Stimulated activated CD4-positive, alpha-beta T cell treated with anti-CD3 and anti-CD28 coated beads, Interleukin-1b, Interleukin-23, amount 100 ng/mL, for 1 hour (primary cell): ENCODE measurements at places on chromosomes 1 and 21.

- DNase-seq = no peak
These were observed 21.8 kb downstream of the ADORA1 start for GRCh38 chr1:203149188-203149840.

DNA sequence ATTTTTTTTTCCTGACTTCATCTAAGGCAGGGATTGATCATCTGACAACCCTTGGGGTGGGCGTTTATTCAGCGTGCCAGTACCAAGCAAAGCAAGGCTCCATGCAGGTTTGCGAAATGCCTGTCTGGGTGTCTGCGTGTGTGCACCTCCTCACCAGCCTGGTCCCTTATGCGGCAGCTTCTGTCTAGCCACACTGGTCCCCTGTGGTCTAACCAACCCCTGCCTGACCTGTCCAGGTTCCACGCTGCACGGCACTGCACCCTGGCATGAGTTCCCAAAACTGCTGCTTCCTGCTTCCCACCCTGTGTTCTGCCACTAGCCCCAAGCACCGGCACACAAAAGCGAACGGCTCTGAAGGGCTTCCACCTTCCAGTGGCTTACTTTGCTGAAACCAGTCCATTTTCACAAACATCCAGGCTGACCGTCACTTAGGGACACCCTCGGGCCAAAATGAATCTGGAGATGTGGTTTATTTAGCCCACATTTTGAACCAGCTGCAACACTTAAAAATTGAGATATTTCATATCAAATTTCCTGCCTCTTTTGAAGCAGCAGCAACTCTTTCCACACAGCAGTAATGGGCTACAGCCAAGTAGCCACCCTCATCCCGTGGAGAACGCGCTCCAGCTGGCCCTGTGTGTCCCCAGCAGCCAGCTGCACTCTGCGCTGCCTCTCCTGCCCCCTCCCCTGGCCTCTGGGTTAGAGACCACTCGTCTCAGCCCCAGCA is 55.7 kb downstream of the HLCS start:
- no peak for DNase-seq

DNA sequence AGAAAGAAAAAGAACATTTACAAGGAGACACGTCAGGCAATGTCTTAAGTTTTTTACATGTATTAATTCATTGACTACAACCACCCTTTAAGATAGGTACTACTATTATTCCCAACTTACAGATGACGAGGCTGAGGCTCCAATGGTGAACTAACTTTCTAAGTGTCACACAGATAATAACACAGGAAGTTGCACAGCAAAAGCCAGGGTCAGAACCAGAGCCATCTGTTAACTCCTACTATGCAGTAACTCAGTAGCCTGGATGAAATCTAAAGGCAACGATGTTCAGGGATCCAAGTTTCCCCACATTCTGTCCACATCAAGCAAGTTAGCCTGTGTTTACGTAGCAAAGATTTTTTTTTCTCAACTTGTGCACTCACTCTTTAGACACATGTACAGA is 371.7 kb downstream of the PTPRC start:
- no peak for DNase-seq

DNA sequence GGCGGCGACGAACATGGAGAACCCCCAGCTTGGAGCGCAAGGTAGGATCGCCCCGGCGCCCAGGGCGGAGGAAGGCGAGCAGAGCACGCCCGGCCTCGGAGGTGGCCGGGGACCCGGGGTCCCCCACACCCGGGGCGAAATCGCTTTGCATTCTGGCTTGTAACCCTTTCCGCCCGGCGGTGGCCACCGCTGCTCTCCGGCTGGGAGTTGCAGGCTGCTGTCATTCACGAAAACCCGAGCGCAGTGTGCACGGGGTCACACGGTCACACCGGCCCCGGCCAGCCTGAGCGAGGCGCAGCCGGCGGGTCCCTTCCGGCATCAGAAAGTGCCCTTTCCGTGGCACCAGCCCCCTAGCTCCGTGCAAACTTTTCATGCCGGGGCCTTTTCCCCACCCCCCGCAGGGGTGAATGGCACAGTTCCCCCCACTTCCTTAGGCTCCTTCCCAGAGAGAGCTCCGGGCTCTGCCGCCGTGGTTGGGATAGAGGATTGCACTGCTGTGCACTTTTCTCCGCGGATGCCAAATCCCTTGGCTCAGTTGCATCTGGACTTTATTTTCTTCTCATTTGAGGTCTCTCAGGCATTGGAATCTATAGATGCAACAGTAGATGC is 802 bp downstream of the KAZN start:
- DNase-seq = no peak

GRCh38 chr1:156384007-156384406 is 15.0 kb downstream of the RHBG start:
- no peak for DNase-seq

DNA sequence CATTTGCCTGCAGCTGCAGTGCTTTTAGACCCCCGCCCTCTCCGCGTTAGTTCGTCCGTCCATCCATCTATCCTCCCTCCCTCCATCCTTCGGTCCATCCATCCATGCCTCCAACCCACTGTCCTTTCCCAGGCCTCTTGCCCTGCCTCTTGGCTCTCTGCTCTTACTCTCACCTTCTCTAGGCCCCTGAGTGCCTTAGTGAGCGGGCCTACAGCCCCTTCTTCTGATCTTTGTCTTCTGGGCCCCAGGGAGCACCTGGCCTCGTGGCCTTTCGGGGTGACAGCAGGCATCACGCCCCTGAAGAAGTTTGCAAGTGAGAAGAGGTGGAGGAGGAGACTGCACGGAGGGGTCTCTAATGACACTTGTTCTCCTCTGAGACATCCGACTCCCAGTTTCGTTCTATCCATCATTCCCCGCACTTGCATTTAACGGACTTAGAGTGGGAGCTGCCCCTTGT is 842 bp downstream of the ATXN7L2 start:
- no peak for DNase-seq

DNA sequence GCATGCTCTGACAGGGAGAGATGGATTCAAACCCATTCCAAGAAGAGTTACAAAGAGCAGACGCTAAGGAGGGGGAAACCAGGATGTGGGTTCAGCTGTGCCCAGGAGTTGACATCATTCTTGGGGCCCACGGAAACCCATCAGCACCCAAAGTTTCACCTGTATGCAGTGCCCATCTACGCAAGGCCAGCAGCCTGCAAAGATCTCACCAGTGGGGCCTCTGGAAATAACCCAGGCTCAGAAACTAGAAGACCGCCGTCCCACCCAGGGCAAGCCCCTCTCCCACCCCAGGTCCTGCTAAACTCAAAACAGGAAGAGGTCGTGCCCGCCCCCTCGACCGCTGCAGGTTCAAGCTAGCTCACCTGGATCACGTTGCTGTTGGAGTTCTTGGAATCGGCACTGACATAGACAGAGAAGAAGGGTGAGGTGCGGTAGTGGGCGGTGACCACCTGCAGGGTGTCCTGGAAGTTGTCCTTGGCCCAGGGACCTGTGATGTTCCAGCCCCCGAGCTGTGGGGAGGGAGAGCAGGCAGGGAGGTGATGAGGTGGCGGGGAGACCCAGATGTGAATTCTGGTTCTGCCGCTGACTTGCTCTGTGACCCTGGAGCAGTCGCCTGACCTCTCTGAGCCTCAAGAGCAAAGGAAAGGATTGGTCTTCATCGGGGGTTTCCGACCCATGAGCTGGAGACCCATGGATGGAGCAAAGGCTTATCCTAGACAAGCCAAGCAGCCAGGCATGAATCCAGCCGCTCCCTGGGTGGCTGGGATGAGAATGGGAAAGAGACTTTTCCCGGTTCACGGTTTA is 31.7 kb downstream of the ECE1 start:
- no peak for DNase-seq

- no peak for DNase-seq
These were observed at the start of gene DIO1 for GRCh38 chr1:53893999-53894636. TSS of gene DIO1 (plus strand) at chr1:53894187. CDS start at chr1:53894211, 24 bp downstream.

- no peak for DNase-seq
These were observed 3.4 kb upstream of the MARCKSL1 start for GRCh38 chr1:32339363-32339978.

GRCh38 chr1:111212634-111213335 is 12.3 kb upstream of the DENND2D start:
- no peak for DNase-seq

- no peak for DNase-seq
These were observed 384.9 kb downstream of the HLX start for GRCh38 chr1:221263831-221264767.

DNA sequence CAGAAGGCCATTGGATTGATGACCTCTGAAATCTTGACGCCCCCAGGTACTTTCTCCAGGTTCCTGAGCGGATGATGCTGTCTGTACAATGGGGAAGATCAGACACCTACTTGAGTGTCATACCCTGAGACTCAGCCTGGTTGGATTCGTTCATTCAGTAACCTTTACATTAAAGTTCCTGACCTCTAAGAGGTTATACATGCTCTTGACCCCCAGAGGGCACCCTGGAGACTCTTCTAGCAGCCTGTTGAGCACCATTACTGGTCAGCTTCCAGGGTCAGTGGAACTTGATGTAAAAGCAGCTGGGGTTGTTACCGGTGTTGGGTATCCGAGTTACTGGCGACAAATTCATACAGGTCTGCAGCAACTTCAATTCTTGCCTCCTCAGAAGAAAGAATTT is 114.3 kb upstream of the ZNF678 start:
- DNase-seq = no peak

DNA sequence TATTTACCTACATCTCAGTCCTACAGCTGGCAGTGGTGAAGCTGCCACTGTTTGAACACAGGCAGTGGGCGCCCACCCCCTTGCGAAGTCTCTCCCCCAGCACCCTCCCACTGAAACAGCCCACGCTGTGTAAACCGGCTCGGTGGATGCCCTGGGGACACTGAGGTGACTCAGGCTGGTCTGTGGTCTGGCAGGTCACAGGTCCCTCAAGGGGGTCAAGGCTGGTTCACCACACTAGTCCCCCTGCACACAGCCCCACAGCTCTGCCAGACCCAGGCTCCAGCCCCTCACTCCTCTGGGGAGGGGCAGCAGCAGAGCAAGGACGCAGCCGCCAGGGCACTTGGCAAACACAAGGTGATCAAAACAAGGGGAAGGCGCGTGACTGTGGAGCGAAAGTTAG is 7.6 kb downstream of the CHD5 start:
- no peak for DNase-seq

DNA sequence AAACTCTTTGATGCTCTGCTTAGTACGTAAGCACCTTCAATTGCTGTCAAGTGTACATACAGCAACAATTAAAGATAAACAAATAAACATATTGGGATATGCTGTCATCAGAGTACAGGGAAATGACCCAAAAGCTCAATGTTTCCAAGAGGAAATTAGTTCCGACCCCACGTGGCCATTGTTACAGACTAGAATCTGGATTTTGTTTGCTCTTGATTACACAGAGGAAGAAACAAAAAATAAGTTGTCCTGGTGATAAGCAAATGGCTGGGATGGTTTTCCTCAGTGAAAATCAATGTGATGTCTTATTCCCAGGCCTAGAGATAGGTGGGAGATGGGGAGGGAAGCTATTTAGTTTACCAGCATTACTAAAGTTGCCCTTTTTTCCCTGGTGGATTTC is 113.0 kb upstream of the UBE2U start:
- no peak for DNase-seq

DNA sequence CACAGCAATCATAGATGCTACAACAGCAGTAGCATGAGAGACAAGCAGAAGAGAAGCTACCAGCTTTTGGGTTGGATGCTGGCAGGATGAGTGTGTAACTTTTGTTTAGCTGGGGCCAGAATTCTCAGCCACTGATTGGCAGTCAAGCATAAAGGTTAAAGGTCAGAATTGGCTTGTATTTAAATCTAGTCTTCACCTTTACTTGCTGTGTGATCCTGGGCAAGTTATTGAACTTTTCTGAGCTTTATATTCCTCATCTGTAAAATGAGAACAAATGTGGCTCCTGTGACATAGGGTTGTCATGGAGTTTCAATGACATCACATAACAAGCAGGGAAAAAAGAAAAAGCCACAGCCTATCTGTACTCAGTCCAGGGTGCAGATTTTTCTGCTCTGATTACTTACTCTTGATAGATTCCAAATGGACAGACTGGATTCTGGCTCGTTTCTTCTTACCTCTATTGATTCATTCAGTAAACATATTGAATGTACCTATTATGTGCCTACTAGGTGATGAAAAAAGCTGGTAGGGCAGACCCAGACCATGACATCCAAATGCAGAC is 2.8 kb upstream of the AZIN2 start:
- no peak for DNase-seq

GRCh38 chr1:244792188-244792850 is 43.1 kb upstream of the COX20 start:
- DNase-seq = no peak

GRCh38 chr21:19535356-19535755 is 1131.8 kb upstream of the TMPRSS15 start:
- no peak for DNase-seq

DNA sequence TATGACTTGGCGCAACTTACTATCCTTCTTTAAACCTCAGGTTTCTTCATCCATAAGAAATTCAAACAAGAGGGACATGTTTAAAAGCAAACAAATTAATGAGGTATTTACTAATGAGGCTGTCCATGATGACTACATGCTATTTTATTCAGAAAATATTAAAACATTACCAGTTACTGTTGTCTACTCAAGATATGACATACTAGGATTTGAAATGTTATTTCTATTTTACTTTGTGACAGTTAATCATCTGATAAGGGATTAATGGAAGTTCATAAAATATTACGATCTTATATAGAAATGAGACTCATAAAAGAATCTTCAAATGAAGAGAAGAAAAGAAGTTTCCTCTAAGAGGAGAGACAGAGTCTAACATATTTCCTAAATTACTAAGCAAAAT is 80.1 kb downstream of the SPATA6 start:
- no peak for DNase-seq

DNA sequence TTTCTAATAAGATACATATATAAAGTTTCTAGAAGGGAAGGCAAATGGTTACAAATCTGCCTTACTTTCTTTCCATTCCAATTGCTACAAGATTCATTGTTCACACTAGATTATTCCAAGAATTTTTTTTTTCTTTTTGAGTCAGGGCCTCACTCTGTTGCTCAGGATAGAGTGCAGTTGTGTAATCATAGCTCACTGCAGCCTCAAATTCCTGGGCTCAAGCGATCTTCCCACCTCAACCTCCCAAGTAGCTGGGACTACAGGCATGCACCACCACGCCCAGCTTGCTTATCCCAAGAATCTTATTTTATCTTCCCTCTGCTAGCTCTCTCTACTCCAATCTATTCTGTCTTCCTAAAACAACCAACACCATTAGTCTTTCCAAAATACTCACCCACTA is 81.8 kb downstream of the KIAA0319L start:
- no peak for DNase-seq

- DNase-seq = no peak
These were observed 299.8 kb downstream of the MRPL39 start for GRCh38 chr21:25307489-25307888.

GRCh38 chr1:67166196-67166595 is at the start of gene IL23R:
TSS of gene IL23R (plus strand) at chr1:67166454. CDS start at chr1:67168121, 1,667 bp downstream.
- no peak for DNase-seq

DNA sequence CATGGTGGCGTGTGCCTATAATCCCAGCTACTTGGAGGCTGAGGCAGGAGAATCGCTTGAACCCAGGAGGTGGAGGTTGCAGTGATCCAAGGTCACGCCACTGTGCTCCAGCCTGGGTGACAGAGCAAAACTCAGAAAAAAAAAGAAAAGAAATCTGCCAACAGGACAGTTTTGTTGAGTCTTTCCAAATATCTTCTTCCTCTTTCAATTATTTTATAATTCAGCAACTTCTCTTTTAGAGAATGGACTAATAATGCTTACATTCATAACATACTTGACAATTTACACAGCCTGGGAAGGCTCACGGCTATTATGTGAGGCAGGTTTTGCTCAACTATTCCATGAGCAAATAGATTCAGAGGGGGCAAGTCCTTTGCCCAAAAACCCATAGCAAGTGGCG is 18.1 kb downstream of the CNR2 start:
- no peak for DNase-seq

- no peak for DNase-seq
These were observed 3.2 kb downstream of the ID3 start for GRCh38 chr1:23555986-23556634.
